HepG2 (cell line): ENCODE measurements at places on chromosomes 2 and 18. TPM values are rescaled to one million over a fixed set of nuclear protein-coding genes. Genes with fewer than 3 reads are reported as not detected.

DNA sequence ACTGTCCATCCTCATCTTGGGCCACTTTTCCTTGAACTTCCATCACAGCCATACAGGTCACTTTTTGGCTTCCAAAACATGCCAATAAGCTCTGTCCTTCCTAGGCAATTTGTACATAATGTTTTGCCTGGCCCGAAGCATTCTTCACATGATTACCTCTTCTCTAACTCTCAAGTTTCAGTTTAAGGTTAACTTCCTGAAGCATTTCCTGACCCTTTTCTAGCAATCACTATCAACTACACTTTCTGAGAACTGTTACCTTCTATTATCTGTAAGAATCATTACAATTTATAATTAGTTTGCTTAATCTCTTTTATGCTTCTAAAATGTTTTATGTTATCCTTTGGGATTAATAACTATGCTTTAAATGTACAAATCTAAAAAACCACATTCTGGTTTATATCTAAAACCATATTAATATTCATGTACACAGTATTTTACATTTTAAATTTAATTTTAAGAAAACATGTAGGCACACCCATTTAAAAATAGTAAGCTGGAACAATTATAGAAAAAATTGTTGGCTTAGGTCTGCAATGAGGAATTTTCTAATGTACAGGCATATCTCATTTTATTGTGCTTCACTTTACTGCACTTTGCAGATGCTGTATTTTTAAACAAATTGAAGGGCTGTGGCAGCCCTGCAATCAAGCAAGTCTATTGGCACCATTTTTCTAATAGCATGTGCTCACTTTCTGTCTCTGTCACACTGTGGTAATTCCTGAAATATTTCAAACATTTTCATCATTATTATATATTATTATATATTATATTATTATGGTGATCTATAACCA is 76.4 kb downstream of the C2orf74 start:
- no peaks in the 10 kb centered on the region for H3K27me3 ChIP-seq
- H3K27ac ChIP-seq = no peak overlapping the region

DNA sequence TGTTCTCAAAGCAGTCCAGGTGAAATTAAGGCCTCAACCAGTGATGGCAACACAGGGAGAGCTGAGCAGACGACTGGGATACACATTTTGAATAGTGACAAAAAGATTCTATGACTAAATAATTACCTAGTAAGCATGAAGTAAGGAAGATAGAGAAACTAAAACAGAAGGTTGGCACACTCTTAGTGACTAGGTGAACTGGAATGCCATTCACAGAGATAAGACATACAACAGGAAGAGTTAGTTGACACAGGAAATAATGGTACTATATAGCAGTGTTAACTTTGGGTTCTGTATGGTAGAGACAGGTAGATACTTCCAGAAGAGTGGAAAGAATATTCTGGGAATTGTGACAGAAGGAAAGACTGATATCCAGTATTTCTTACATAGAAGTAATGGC is 181.8 kb upstream of the NT5C1B start:
- no peak overlapping the region for H3K27ac ChIP-seq
- H3K4me1 ChIP-seq = no peaks in the 10 kb centered on the region
- H3K36me3 ChIP-seq = no peaks in the 10 kb centered on the region
- DNase-seq = peak; percentile 46
- no peak overlapping the region for H3K4me3 ChIP-seq

DNA sequence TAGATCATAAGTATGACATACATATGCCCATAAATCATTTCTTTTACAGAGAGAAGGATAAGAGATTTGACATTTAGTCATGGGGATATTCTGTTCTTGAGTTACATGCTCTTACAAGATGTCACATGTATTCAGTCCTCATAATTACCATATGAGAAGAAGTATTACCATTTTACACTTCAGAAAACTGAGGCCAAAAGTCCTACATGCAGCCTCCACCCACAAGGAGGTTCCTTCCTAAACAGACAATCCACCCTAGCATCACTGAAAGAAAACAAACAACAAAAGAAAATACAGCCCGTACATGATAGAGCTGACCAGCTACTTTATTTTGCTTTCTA is 335.1 kb downstream of the SETBP1 start:
- no peaks in the 10 kb centered on the region for H3K4me1 ChIP-seq
- no peaks in the 10 kb centered on the region for H3K36me3 ChIP-seq
- no peak overlapping the region for H3K4me3 ChIP-seq
- no peaks in the 10 kb centered on the region for H3K27me3 ChIP-seq
- no peak overlapping the region for H3K27ac ChIP-seq

GRCh38 chr2:47486841-47487497 is 84.0 kb downstream of the MSH2 start:
- H3K4me3 ChIP-seq = no peak overlapping the region
- H3K27ac ChIP-seq = no peak overlapping the region
- H3K27me3 ChIP-seq = no peaks in the 10 kb centered on the region
- H3K4me1 ChIP-seq = no peaks in the 10 kb centered on the region

DNA sequence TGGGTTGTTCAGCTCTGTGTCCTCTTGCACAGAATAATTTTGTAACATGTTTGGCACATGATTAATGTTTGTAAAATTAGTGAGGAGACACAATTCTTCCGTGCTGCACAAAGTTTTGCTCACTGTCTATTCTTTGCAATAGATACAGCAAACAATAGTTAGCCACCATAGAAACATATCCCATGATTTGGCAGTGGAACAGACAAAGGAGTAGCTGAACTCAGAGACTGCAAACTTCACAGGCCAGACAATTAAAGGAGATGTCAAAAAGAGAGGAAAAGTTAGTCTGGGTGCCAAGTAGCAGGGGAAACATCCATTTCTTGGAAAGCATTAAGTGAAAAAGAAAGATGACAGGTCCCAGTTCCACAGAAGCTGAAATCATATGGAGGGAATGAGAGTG is 267.4 kb upstream of the NRXN1 start:
- H3K27ac ChIP-seq = no peak overlapping the region
- no peak overlapping the region for H3K4me3 ChIP-seq
- no peaks in the 10 kb centered on the region for H3K27me3 ChIP-seq
- no peaks in the 10 kb centered on the region for H3K36me3 ChIP-seq
- no peak for DNase-seq

DNA sequence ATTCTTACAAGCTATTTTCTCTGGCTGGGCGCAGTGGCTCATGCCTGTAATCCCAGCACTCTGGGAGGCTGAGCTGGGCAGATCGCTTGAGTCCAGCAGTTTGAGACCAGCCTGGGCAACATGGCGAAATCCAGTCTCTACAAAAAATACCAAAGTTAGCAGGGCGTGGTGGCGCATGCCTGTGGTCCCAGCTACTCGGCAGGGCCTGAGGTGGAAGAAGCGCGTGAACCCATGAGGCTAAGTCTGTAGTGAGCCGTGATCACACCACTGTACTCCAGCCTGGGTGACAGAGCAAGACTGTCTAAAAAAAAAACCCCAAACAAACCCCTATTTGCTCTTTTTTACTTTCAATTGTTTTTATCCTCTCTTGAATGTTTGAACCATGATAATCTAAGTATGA is 37.0 kb downstream of the PPP4R1 start:
- DNase-seq = no peak
- H3K36me3 ChIP-seq = peaks cover 57% of the 10 kb centered on the region
- H3K27me3 ChIP-seq = no peaks in the 10 kb centered on the region
- H3K4me1 ChIP-seq = peaks cover 9% of the 10 kb centered on the region
- H3K27ac ChIP-seq = no peak overlapping the region

DNA sequence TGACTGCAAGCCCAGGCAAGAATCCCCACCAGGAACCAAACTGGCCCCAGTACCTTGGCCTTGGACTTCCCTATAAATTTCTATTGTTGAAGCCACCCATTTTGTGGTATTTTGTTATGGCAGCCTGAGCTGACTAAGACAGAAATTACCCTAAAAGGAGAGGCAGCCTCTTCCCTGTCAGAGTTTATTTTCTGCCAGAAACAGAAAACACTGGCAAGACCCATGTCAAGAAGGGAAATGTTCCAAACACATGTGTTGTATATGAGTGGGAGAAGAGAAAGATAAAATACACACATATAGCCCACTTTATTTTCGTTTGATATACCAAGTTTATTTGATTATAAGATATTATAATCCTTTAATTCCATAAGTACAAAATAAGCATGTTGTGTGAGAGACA is 225.1 kb upstream of the FSHR start:
- H3K27me3 ChIP-seq = no peaks in the 10 kb centered on the region
- no peaks in the 10 kb centered on the region for H3K4me1 ChIP-seq
- DNase-seq = no peak
- no peak overlapping the region for H3K27ac ChIP-seq
- no peaks in the 10 kb centered on the region for H3K36me3 ChIP-seq

GRCh38 chr18:24805156-24805555 is 344.7 kb downstream of the HRH4 start:
- H3K27me3 ChIP-seq = no peaks in the 10 kb centered on the region
- H3K4me1 ChIP-seq = no peaks in the 10 kb centered on the region
- DNase-seq = no peak
- no peak overlapping the region for H3K4me3 ChIP-seq
- no peak overlapping the region for H3K27ac ChIP-seq
- no peaks in the 10 kb centered on the region for H3K36me3 ChIP-seq

Gene COA5
- 64.5 and 72.9 TPM in 2 replicates for total RNA-seq

GRCh38 chr18:12113999-12114646 is 20.5 kb downstream of the ANKRD62 start:
- no peak overlapping the region for H3K4me3 ChIP-seq
- no peak for DNase-seq
- 0 out of 3 replicates have a peak, but pooled peaks cover 2% of the 10 kb centered on the region for H3K27me3 ChIP-seq
- H3K27ac ChIP-seq = no peak overlapping the region

Gene RUFY4
- total RNA-seq = not detected in 2 replicates

Gene SNRPD1
- total RNA-seq = 275 and 478 TPM in 2 replicates

- H3K4me1 ChIP-seq = no peaks in the 10 kb centered on the region
- no peaks in the 10 kb centered on the region for H3K36me3 ChIP-seq
- no peak overlapping the region for H3K4me3 ChIP-seq
- DNase-seq = no peak
- H3K27ac ChIP-seq = no peak overlapping the region
- no peaks in the 10 kb centered on the region for H3K27me3 ChIP-seq
Measured at GRCh38 chr2:228367356-228367755, 185.9 kb upstream of the SPHKAP start.

- H3K27me3 ChIP-seq = no peaks in the 10 kb centered on the region
- H3K27ac ChIP-seq = no peak overlapping the region
- H3K4me3 ChIP-seq = no peak overlapping the region
- H3K36me3 ChIP-seq = peaks cover 20% of the 10 kb centered on the region
Measured at GRCh38 chr2:152646775-152647174, 70.5 kb downstream of the PRPF40A start.
